ENCODE measurements at places on chromosomes 1 and 21. TPM values are rescaled to one million over a fixed set of nuclear protein-coding genes. Genes with fewer than 3 reads are reported as not detected.

DNA sequence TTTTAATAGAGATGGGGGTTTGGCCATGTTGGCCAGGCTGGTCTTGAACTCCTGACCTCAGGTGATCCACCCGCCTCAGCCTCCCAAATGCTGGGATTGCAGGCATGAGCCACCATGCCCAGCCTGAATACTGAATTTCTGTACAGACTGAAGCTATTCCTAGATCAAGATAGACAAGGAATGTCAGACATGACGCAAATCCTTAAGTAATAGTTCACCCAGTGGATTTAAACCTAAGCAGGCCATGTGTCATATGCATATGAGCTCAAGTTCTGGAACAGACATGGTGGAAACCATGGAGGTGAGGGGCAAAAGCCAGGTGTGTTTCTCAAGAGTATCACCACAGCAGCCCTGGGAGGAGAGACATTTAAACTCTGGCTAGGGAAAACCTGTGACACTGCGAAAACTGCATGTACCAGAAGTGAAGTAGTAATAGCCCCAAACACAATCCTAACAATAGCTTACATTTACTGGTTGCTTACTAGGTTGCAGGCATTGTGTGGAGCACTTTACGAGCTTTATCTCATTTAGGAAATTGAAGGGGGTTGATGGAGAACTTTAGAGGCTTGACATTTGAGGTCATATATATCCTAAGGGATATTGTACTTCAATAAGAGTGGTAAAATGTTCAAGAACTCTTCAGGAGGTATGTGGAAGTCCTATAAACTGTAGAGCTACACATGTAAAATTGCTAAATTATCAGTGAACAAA lies 31.7 kb upstream of the MAN1A2 start:
- no peak for DNase-seq

DNA sequence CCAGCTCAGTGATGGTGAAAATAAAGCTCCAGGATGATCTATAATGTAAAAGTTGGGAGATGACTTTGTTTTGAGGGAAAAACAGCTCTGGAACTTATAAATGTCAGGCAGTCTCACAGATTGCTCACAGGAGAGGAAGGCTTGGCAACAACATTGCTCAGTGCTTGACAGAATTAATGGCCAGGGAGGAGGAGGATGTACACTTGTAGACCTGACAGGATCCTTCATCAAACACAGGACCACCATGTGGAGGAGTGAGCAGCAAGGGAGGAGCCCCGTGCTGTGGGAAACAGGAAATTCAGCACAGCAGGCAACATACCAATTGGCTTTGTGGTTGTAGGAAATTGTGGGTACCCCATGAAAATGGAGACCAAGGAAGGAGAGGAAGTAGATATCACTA lies 291.8 kb upstream of the CAMK1G start:
- DNase-seq: peak; percentile 88

DNA sequence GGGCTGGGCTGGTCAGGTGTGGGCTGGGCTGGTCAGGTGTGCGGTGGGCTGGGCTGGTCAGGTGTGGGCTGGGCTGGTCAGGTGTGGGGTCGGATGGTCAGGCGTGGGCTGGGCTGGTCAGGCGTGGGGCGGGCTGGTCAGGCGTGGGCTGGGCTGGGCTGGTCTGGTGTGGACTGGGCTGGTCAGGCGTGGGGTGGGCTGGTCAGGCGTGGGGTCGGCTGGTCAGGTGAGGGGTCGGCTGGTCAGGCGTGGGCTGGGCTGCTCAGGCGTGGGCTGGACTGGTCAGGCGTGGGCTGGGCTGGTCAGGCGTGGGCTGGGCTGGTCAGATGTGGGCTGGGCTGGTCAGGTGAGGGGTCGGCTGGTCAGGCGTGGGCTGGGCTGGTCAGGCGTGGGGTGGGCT lies 5.8 kb upstream of the FNDC10 start:
- no peak for DNase-seq

GRCh38 chr21:25689226-25689625 lies 45.5 kb downstream of the ATP5PF start:
- DNase-seq: no peak

DNA sequence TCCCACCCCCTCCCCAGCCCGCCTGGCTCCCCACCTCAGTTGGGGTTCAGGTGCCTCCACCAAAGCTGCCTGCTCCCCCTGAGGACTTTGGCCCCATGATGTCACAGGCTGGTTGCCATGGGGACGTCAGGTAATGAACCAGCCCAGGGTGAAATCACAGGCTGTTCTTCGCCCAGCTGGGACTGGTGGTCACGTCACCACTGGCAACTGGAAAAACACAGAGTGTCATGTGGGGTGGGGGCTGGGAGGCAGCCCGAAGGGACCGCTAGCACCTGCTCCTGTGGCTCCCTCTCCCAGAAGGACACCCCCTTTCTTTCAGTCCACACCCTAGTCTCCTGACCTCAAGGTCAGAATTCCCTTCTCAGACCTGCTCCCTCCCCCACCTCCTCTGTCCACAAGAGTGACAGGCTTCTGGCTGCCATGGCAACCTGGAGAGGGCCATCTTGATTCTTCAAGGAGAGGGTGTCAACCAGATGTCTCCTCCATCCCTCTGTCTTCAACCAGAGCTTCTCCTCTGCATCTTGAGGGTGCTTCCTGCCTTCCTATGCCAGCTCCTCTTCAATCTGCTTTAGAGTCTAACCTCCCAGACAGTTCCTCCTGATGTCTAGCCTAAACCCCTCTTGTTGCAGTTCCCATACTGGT lies 6.2 kb downstream of the FAM131C start:
- DNase-seq: no peak

DNA sequence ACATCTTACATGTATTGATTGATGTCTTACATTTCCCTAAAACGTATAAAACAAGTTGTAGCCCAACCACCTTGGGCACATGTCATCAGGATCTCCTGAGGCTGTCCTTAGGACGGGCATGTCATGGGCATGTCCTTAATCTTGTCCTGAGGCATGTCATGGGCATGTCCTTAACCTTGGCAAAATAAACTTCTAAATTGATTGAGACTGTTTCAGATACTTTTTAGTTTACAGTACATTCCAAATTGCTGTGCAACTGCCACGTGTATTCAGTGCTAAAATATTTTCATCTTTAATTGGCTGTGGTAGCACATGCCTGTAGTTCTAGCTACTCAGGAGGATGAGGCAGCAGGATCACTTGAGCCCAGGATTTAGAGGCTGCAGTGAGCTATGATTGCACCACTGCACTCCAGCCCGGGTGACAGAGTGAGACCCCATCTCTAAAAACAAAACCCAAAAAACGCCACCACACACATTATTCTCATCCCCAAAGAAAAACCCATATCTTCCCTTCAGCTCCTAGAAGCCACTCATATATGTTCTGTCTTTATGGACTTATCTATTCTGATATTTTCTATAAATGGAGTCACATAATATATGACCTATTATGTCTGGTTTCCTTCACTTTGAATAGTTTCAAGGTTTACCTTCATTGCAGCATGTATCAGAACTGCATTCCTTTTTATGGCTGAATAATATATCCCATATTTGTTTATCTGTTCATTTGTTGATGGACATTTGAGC lies 96.0 kb upstream of the BTG3 start:
- DNase-seq: no peak

GRCh38 chr1:47813970-47814369 lies 183.2 kb downstream of the TRABD2B start:
- DNase-seq: no peak

DNA sequence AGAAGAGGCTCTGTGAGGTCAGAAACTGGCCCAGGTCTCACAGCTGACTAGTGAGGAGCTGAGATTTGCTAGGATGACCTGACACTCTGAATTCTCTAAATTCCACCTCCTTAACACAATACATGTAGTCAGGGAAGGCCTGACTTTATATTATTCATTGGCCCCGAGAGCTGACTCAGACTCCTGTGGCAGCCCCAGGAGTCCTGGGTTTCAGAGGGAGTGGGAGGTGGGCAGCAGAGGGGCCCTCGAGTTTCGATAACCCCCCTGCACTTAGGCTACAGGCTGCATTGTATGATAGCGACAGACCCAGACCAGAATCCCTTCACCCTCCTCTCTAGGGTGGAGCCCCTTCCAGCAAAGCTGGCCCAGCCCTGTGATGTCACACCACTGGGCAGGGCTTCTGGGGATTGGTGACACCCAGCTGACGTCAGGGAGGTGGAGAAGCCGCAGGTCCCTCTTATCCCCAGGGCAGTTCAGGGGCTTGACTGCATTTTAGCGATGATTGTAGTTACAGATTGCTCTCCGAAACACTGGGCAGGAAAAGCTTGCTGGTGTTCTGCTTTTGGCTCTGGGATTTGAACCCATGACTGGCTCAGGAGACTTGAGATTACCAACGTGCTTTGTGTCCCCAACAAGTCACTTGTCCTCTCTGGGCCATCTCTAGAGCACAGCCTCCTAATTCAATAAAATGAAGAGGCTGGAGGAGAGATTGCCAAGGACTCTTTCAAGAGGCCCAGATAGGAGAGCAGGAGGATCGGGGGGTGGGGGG lies 17.0 kb upstream of the GPR37L1 start:
- DNase-seq: peak; percentile 95

DNA sequence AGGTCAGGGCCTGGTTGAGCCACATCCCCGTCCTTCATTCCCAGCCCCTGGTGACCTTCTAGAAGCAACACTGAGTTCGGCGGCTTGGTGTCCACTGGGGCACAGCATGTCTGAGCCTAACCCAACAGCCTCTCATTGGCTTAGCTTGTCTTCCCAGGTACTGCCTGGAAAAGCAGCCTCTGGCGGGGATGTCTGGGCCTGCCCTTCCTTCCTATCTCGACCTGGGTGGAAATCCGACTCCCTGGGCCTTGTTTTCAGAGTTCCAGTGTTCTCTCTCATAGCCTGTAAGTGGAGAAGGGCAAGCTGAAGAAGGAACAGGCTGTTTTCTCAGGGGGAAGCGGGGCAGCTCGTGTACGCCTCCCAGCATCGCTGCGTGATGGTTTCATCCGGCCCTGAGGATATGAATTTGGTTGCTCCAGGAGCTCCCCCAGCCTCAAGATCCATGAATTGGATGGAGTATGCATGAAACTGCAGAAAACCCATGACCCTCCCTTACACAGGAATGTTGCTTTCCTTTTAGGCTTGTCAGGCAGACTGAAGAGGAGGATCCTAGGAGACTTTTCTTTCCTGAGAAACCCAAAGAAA lies 116.5 kb upstream of the IRF2BP2 start:
- DNase-seq: no peak

DNA sequence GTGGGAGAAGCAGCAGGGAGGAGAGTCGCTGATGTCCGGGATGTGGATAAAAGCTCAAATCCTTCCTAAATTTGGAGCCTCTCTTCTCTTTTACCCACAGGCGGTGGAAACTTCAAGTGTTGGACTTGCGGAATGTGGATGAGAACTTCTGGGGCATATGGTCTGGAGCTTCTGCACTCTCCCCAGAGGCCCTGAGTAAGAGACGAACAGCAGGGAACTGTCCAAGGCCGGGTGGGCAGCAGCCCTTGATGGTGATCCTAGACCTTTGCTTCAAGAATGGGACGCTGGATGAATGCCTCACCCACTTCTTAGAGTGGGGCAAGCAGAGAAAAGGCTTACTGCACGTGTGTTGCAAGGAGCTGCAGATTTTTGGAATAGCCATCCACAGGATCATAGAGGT lies 1.9 kb downstream of the PRAMEF12 start:
- no peak for DNase-seq

- no peak for DNase-seq
Observed at GRCh38 chr1:101440485-101440884, 203.7 kb downstream of the S1PR1 start.

GRCh38 chr1:247681288-247681897 lies 1.9 kb upstream of the OR13G1 start:
- DNase-seq: peak; percentile 69

- no peak for DNase-seq
Observed at GRCh38 chr1:29760067-29760564, 523.8 kb downstream of the PTPRU start.

DNA sequence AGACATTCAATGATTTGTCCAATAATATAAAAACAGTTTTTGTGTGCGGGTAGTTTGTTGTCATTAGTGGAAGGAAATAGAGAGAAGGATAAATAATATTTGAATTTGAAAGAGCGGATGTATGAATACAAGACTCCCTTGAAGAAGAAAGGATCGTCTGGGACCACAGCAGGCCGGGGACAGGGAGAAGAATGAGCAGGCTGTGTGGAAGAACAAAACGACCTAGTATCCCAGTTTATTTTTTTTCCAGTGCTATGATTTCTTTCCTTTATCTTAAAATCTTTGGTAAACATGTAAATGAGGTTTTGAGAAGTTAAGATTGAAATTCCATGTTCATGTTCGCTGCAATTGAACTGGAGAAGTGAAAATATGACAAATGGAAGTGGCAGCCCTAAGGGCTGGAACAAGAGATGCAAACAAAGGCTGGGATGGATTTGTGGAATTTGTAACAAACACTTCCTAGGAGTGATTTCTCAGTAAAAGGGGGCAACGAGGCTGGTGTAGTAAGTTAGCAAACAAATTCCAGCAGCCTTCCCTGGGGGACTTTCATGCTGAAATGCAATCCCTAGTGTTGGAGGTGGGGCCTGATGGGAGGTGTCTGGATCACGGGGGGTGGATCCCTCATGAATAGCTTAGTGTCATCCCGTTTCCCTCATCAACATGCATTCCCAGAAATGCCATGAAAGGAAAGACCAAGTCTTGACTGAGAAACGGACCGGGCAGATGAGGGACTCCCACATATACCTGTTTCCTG lies 10.2 kb upstream of the IFI16 start:
- peak; percentile 75 for DNase-seq

DNA sequence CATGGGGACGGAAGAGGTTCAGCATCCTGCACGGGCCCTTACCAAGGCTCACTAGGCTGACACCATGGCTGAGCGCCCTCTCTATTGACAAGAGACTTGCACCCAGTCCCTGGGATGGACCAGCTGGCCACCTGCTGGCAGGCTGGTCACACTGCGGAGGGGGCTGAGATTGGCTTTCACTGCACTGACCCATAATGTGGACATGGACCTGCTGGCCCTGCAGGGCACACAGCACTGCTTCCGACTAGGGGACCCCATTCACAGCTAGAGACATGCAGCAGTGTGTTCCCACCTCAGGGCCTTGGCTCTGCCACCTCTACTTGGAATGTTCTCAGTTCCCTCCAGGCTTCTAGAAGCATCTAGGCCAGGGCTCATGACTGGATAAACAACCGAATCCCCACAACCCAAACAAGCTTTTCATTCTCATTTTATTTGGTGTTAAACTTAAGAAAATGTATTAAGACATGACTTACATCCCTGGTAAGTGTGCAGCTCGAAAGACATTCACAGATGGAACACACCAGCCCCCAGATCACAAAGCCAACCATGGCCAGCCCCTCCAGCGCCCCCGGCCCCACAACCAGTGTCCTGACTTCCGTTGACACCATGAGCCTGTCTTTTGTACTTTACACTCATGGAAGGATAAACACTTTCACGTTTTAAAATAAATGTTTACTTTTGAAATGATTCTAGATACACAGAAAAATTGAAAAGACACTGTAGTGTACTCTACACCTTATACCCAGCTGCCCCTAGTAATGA lies 9.3 kb upstream of the SRARP start:
- peak; percentile 42 for DNase-seq

Gene C1orf226
- 2.9 TPM for total RNA-seq

Gene SPRR2E
- total RNA-seq: not detected

Gene S100A7A
- total RNA-seq: not detected

Gene SCAF4
- total RNA-seq: 5.7 TPM

Gene KANK4
- 0.09 TPM for total RNA-seq

Gene GPR161
- 26.0 TPM for total RNA-seq

Gene SPATA46
- not detected for total RNA-seq

Gene SLAMF1
- total RNA-seq: 1.1 TPM

Measured in A172 (cell line).